HCT116 (cell line): ENCODE measurements at places on chromosomes 7 and 10. TPM values are rescaled to one million over a fixed set of nuclear protein-coding genes. Genes with fewer than 3 reads are reported as not detected.

DNA sequence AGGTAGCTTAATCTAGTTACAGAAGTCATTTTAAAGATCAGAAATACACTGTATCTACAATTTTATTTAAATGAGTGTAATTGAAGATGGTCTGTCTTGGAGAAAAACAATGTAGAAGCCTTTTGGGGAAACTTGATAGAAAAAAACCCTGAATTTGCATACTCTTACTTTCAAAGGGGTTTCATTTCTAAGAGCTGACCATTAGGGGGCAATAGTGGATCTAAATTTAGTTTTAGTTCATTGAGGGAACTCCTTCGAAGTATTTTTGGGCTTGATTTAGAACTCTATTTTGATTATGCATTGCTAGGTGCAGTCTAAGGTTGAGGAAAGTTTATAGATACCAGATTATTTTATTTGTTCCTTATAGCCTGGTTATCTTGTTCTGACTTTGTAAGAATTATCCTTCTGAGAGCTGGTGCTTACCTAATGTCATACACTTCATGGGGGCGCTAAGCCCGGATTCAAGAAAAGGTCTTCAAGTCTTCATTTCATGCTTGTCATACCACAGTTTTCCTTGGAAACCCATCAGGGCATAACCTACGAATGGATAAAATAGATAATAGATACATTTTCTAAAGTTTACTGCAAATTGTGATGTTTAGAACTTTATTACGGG lies 69.1 kb upstream of the MXI1 start:
- H3K27me3 ChIP-seq = no peaks in the 10 kb centered on the region
- DNase-seq = peak; percentile 65
- peaks cover 2% of the 10 kb centered on the region; the same call in 1 of the 2 replicates for H3K4me1 ChIP-seq
- no peak overlapping the region for H3K27ac ChIP-seq
- H3K36me3 ChIP-seq = no peaks in the 10 kb centered on the region

DNA sequence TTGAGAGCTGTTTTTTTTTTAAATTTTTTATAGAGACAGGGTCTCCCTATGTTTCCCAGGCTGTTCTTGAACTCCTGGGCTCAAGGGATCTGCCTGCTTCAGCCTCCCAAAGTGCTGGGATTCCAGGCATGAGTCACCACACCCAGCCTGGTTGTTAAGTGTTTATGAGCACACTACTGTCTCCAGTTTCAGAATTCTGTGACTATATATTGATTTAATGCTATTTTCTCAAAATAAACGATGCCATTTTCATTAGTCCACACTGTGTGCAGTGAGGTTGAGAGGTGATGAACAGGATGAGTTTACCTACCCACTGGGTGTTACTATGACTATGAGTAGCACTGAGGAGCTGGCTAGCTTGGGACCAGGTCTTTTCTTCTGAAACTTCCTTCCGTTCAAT lies 110.9 kb upstream of the FAM180A start:
- no peak overlapping the region for H3K27ac ChIP-seq
- no peaks in the 10 kb centered on the region for H3K4me1 ChIP-seq
- H3K27me3 ChIP-seq = no peaks in the 10 kb centered on the region
- no peak overlapping the region for H3K4me3 ChIP-seq
- DNase-seq = no peak
- H3K36me3 ChIP-seq = no peaks in the 10 kb centered on the region

- H3K4me1 ChIP-seq = peaks cover 16% of the 10 kb centered on the region
- H3K4me3 ChIP-seq = no peak overlapping the region
- no peak overlapping the region for H3K27ac ChIP-seq
- H3K27me3 ChIP-seq = no peaks in the 10 kb centered on the region
- no peak for DNase-seq
- no peaks in the 10 kb centered on the region for H3K36me3 ChIP-seq
Measured at GRCh38 chr10:5943536-5943935, 33.8 kb downstream of the IL15RA start.

DNA sequence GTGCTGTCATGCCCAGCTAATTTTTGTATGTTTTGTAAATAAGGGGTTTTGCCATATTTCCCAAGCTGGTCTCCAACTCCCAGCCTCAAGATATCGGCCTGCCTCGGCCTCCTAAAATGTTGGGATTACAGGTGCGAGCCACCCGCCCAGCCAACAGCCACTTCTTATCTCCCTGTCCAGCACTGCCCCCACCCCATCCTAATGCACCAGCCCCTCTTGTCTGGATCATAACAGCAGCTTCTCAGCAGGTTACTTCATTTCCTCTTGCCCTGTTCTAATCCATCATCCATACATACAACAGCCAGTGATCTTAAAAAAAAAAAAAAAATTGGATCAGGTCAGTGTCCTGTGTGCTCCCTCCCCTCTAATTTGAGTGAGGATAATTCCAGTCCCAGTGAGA lies 12.8 kb upstream of the FRAT2 start:
- H3K27me3 ChIP-seq = no peaks in the 10 kb centered on the region
- H3K36me3 ChIP-seq = no peaks in the 10 kb centered on the region; the same call in 1 of the 2 replicates
- no peak overlapping the region for H3K27ac ChIP-seq
- no peak for DNase-seq

- no peak overlapping the region for H3K27ac ChIP-seq
- H3K4me1 ChIP-seq = no peaks in the 10 kb centered on the region
- no peaks in the 10 kb centered on the region for H3K36me3 ChIP-seq
- no peaks in the 10 kb centered on the region for H3K27me3 ChIP-seq
- DNase-seq = no peak
- no peak overlapping the region for H3K4me3 ChIP-seq
Measured at GRCh38 chr7:25132430-25132829, 7.4 kb upstream of the CYCS start.

- DNase-seq = no peak
- no peaks in the 10 kb centered on the region for H3K27me3 ChIP-seq
- H3K4me1 ChIP-seq = no peaks in the 10 kb centered on the region
- no peak overlapping the region for H3K4me3 ChIP-seq
Measured at GRCh38 chr10:13728898-13729535, 142.3 kb downstream of the PRPF18 start.

- peak; percentile 71 for DNase-seq
- peak overlapping the region; percentile 40 for H3K4me3 ChIP-seq
- H3K36me3 ChIP-seq = no peaks in the 10 kb centered on the region
- peaks cover 48% of the 10 kb centered on the region for H3K4me1 ChIP-seq
Measured at GRCh38 chr10:28291881-28292297, 11.0 kb downstream of the MPP7 start.

GRCh38 chr7:157727964-157728615 lies 391.3 kb downstream of the DNAJB6 start:
- no peak for DNase-seq
- no peak overlapping the region for H3K27ac ChIP-seq
- peaks cover 28% of the 10 kb centered on the region for H3K27me3 ChIP-seq
- no peak overlapping the region for H3K4me3 ChIP-seq

DNA sequence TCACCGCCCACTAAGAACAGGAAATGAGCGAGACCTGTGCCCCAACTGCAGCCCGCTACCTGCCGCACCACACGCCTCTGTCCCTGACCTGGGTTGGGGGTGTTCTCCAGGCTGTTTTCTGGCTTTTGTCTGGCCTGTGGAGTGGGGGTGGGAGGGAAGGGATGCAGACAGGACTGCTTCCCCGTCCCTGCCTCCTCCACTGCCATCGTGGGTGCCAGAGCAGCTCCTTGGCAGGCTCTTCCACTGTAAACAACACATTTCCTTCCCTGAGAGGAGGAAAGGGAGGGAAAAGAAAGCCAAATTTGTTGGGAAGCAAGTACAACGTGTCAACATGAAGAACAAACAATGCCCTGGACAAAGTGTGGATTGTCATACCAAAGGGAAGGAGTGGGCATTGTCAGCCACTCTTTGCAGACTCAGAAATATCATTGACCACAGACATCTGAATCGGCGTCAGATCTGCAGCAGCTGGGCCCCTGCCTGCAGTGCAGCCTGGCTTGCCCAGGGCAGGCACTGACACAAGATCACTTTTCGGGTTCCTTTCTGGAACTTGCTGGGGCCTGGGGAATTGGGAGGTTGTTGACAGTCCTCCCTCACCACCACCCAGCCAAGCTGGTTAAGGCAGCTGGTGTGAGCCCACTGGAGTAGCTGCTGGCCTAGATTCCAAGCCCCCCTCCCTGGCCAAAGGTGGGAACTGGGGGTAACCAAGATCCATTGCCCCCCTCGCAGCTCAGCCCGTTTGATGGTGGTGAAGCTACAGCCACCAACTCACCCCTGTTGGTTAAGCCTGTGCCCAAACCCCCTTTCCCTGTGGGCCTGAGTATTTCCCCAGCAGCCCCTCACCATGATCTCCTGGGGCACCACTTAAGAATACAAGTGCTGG lies 22.6 kb upstream of the TRIM8 start:
- H3K4me3 ChIP-seq = no peak overlapping the region
- H3K27ac ChIP-seq = no peak overlapping the region
- H3K4me1 ChIP-seq = no peaks in the 10 kb centered on the region
- H3K27me3 ChIP-seq = no peaks in the 10 kb centered on the region

Gene IMMP2L
- total RNA-seq = 21.1 TPM

DNA sequence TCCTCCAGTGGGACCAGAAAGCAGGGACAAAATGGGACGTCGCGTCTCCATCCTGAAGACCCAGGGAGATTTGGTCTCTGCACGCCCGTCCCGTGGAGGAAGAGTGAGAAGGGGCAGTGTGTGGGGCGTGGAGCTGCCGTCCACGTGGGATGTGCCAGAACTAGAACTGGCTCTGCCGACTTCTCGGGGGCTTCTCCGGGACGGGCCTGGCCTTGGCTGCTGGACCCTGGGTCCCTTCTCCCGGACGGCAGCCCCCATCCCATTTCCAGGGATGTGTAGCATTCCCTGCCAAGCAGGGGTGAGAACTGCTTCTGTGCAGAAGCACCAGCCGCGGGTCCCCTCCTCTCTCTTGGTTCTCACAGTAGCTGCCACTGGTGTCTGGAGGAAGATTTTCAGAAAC lies 18.8 kb upstream of the DPYSL4 start:
- H3K27me3 ChIP-seq = no peaks in the 10 kb centered on the region
- no peak for DNase-seq
- H3K36me3 ChIP-seq = no peaks in the 10 kb centered on the region
- H3K4me1 ChIP-seq = peaks cover 14% of the 10 kb centered on the region; the same call in 1 of the 2 replicates
- H3K4me3 ChIP-seq = no peak overlapping the region

DNA sequence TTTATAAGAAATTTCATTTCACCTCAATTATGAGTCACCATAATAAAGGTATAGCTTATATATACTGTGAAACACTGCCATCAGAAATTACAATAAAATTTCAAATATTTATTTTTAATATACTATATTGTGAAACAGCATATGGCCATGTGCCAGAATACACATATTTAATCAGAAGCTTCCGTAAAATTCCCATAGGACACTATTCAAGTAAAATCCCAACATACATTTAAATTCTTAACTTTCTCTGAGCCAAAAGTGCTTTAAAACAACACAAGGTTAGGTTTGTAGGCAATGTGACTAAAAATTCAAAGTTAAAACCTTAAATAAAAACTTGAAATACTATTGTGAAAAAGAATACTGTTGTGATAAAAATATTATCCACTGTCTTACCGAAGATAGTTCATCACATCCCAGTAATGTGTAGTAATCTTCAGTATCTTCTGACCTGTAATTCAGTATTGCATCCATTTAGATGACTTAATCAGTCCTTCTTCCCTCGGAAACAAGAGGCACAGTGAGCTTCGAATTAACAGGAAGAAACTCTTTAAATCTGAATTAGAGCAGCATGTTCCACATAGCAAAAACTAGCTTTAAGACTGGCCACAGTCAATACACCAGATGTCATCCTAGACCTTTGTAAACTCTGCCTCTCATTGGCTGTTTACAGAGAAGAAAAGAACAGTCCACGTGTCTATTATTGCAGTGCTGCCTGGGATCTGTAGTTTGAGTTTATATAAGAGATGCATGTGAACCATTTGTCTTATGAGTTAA lies at the start of gene DNAJC12:
DNAJC12 (minus strand) TSS at position 648 of the 774 bp plus-strand sequence; CDS start at position 471, 177 bp downstream.
- peak; percentile 37 for DNase-seq
- H3K27ac ChIP-seq = no peak within 1 kb of the TSS
- no peaks in the 10 kb centered on the region for H3K27me3 ChIP-seq
- H3K4me3 ChIP-seq = peak within 1 kb of the TSS; percentile 39

- H3K27me3 ChIP-seq = no peaks in the 10 kb centered on the region
- no peaks in the 10 kb centered on the region for H3K4me1 ChIP-seq
- no peak for DNase-seq
- H3K36me3 ChIP-seq = no peaks in the 10 kb centered on the region
Measured at GRCh38 chr7:23618241-23618640, 21.1 kb downstream of the CCDC126 start.

Gene CYP17A1
- total RNA-seq = 4.0 TPM

GRCh38 chr10:30154561-30154960 lies 95.2 kb upstream of the JCAD start:
- peaks cover 8% of the 10 kb centered on the region; the same call in 1 of the 2 replicates for H3K4me1 ChIP-seq
- H3K4me3 ChIP-seq = no peak overlapping the region
- no peaks in the 10 kb centered on the region for H3K36me3 ChIP-seq
- no peak overlapping the region for H3K27ac ChIP-seq
- H3K27me3 ChIP-seq = no peaks in the 10 kb centered on the region

- no peaks in the 10 kb centered on the region for H3K27me3 ChIP-seq
- no peak for DNase-seq
- H3K27ac ChIP-seq = no peak overlapping the region
- no peaks in the 10 kb centered on the region for H3K4me1 ChIP-seq
Measured at GRCh38 chr10:3942937-3943489, 158.0 kb upstream of the KLF6 start.

GRCh38 chr10:124200011-124200410 lies 106.6 kb upstream of the CHST15 start:
- no peak overlapping the region for H3K27ac ChIP-seq

GRCh38 chr10:60331886-60332285 lies 57.8 kb downstream of the ANK3 start:
- H3K36me3 ChIP-seq = no peaks in the 10 kb centered on the region
- H3K27ac ChIP-seq = no peak overlapping the region
- no peak overlapping the region for H3K4me3 ChIP-seq
- no peaks in the 10 kb centered on the region for H3K27me3 ChIP-seq
- H3K4me1 ChIP-seq = no peaks in the 10 kb centered on the region
